Stimulated activated CD4-positive, alpha-beta T cell treated with anti-CD3 and anti-CD28 coated beads, Interleukin-4, amount 100 ng/mL, for 1 hour (primary cell): ENCODE measurements at places on chromosomes 6 and 20.

DNA sequence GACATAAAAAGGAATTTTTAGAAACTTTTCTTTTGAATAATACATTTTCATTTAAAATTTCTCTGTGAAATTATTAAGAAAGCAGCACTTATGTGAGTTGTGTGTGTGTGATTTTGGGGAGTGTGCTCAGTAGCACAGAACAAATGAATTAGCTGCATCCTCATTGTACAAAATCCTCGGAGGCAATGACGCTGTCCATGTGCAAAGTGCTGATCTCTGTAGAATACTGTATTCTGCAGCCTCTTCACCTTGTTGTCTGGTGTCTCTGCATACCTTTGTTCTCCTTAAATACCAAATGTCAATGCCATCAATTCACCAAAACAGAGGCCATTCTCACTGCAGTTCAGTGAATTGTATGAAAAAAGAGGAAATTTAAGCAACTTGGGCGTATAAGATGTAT, 838.4 kb downstream of the QKI start:
- DNase-seq, result no peak

GRCh38 chr6:10621847-10622246, 72.6 kb downstream of the C6orf52 start:
- DNase-seq, result no peak

GRCh38 chr20:24403406-24403805, 66.0 kb upstream of the SYNDIG1 start:
- no peak for DNase-seq

DNA sequence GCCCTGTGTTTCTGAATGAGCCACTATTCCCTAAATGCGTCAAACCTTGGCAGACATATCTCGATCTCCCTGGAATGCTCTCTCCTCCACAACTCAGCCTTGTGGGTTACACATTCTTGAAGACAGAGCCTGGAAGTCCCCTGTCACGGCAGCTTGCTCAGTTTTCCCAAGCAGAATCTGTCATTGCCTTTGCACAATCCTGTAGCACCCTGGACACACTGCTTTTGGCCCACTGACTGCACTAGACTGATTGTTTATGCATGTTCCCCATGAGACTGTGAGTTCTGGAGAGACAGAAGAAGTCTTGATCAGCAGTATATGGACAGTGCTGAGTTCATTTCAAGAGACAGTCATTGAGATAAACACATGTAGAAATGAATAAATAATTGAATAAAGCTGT, 406.7 kb downstream of the CD83 start:
- no peak for DNase-seq

GRCh38 chr6:15264902-15265761, 19.3 kb downstream of the JARID2 start:
- DNase-seq, result no peak

DNA sequence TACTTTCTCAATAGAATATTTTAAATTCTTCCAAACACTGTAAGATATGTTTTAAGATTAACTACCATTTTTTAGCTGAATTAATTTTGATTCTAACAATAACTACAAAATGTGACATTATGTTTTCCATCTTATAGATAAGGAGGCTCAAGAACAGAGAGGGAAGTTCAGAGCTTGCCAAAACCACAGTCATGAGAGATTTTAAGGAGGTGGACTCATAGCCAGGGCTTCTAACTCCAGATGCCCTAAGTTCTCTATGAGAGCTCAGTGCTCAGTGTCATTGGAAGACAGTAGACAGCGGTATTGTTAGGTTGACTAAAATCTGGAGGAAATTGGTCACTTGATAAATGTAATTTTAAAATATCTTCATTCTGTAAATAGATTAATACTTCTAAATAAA, 144.2 kb downstream of the PACRG start:
- DNase-seq, result no peak

DNA sequence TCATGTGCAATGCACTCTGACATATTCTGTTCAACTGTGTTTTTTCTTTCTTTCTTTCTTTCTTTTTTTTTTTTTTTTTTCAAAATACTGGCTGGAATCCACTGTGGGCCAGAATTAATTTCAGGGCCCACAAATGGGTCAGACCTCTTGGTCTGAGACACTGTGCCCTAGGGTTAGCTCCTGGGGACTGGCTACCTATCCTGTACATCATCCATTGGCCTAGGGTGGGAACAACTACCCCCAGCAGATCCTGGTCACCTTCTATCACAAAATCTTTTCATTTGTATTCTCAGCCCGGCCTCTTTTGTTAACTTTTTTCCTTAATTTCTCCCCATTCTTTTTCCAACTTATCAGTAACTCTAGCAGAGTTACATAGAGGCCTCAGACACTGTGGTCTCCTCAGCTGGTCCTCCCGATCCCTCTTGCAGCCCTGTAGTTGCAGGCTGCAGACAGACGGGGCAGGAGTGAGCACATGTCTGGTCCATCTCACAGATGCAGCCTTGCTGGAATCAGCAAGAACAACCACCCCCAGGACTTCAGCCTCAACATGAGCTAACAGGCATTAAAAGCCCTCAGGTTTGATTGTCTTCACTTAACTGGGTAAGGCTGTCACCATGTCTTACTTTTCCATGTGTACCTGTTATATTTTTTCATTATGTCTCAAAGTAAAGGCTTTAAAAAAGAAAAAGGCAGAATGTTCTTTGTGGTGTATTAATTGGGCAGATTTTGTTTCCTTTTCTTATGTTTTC, 41.3 kb downstream of the TXLNB start:
- DNase-seq, result peak; percentile 30

GRCh38 chr6:53458105-53458866, 86.6 kb downstream of the GCLC start:
- no peak for DNase-seq

GRCh38 chr6:13418844-13419243, 68.6 kb downstream of the GFOD1 start:
- no peak for DNase-seq

DNA sequence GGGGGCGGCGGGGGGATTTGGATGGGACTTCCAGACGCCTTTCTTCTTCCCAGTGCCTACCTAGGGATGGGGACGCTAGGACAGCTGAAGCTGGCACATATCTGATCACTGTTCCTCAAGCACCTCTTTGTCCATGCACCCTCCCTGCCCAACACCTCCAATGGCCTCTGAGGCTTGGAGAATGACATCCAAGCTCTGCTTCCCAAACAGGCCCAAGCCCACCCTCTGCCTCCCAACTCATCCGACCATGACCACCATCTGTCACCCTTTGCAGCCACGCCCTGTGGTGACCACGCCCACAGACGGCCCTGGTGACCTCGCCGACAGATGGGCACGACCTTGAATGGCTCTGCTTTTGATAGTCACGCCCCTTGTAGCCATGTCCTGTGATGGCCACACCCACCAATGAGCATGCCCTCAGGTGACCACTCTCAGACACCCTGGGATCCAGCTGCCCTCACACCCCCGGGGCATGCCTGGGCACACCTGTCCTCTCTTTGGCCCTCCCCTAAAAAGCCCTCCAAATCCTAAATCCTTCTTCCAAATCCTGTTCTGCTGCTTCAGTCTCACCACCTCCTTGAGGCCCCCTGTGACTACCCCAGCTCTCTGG, 51.0 kb downstream of the SSR1 start:
- DNase-seq, result no peak

DNA sequence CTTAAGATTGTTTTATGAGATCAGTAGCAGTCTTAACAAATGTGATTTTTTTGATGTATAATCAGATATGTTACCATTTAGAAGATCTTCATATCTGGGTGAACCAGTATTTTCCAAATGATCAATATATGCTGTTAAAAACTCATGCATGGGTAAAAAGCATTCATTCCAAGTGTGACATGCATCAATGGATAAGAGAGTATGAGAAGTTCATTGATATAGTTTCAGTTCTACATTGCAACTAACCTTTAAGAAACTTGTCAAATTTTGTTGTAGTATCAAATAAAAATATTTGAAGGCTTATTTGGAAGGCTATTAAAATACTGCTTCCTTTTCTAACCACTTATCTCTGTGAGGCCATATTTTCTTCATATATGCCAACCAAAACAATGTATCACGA, 117.7 kb downstream of the FIG4 start:
- no peak for DNase-seq

GRCh38 chr6:64334636-64335035, 699.0 kb downstream of the PHF3 start:
- no peak for DNase-seq

DNA sequence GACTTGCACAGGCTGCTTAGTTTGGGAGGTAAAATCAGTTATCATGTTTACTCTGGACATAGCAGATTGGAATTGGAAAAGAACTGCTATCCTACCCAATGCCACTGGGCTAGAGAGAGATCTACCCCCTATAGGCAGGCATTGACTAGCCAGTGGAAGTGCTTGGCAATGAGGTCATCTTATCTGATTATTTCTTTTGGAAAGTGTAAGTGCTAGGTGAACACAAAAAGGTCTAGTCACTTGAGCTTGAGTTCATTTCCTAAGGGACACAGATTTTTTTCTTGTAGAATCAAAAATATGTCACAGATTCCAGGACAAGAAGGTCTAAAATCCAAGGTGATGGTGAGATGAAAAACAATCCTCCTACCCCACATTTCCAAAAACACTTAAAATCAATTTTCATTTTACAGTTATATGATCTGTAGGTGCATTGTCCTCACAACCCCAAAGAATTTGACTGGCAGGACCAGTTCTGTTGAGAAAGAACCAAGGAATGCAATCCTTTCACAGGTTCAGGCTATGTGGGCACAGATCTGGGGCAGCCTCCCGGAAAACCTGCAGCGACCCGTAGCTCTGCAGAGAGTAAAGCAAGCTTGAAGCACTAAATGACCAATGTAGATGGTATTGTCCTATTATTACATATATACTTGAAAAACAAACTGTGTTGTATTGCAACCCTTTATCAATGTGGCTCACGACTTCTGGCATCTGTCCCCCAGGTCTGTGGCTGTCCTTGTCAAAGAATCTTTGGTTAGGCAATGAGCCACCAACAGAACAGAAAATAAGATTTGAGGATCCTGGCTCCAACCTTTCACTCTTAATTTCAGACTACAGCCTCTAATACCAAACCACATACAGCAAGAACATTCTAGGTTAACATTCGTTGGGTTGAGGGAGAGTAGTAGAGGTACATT, 67.3 kb upstream of the ADTRP start:
- no peak for DNase-seq

DNA sequence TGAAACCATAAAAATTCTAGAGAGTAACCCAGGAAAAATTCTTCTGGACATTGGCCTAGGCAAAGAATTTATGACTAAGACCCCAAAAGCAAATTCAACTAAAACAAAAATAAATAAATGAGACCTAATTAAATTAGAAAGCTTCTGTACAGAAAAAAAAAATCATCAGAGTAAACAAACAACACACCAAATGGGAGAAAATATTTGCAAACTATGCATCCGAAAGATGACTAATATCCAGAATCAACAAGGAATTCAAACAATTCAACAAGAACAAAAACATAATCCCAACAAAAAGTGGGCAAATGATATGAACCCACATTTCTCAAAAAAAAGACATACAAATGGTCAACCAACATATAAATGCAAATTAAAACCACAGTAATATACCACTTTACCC, 242.6 kb upstream of the CDYL start:
- DNase-seq, result no peak

- no peak for DNase-seq
Measured at GRCh38 chr20:536426-537010, 7.1 kb downstream of the CSNK2A1 start.

GRCh38 chr6:68192988-68193387, 442.1 kb upstream of the ADGRB3 start:
- no peak for DNase-seq

DNA sequence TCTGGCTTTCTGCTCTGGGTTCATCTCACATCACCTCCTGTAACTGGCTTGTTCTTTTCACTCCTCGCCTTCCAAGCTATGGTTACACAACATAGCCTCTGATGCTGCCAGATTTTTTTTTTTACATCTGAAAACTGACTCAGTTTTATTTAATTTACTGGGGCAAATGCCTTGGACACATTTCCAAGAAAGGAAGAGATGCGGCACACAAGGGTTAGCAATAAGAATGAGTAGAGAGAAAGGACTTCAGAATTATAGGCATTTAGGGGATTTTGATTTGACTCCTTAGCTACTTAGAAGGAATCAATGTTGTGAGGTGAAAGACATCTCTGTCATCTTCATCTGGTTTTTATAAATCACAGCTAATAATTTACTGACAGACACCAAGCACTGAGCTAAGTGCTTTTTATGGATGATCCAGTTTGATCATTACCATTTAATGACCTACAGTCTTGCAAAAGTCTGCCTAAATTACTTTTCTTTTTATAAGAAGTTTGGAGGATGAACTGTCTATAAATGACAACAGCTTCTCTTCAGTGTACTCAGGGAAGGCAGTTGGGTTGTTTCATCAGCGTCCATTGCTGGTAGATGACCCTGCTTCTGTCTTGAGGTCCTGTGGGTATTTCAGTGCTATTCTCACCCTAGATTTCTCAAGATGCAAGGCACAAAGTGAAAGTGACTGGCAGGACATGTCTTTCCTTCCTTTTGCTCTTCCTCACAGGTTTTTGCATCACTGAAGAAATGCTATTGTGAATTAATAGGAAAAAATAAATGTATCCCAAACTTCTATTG, 31.1 kb downstream of the LAMA4 start:
- DNase-seq, result no peak

- DNase-seq, result no peak
Measured at GRCh38 chr6:159745081-159745480, 16.8 kb upstream of the ACAT2 start.

- DNase-seq, result no peak
Measured at GRCh38 chr20:1706079-1706478, 48.5 kb upstream of the SIRPG start.

- no peak for DNase-seq
Measured at GRCh38 chr6:44649365-44650025, 262.0 kb downstream of the CDC5L start.

- no peak for DNase-seq
Measured at GRCh38 chr6:13012296-13012695, 295.7 kb downstream of the PHACTR1 start.

GRCh38 chr6:167691533-167692312, 135.0 kb upstream of the AFDN start:
- no peak for DNase-seq

DNA sequence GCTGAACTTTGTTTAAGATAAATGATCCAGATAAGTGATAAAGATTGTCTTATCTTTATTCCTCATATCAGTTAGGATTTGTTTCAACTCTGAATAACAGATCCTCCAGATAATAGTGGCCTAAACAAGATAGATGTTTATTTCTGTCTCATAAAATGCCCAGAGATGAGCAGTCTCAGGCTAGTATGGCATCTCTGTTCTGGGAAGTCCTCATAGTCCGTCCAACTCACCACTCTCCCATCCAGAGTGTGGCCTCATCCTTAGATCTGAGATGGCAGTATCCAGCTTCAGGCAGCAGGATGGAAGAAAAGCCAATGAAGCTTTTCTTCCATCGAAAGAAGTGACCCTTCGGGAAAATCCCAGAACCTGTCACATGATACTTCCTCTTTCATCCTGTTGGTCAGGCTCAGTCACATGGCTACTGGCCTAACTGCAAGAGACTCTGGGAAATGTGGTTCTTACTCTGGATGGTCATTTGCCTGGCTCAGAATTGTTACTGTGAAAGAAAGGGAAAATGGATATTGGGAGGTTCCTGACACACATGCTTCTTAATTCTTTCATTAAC, 29.4 kb upstream of the TAGAP start:
- DNase-seq, result no peak
